NCI-H1092 treated with DMSO at 0.1 percent for 48 hours (cell line): ENCODE measurements at places on chromosomes 1 and 21.

DNA sequence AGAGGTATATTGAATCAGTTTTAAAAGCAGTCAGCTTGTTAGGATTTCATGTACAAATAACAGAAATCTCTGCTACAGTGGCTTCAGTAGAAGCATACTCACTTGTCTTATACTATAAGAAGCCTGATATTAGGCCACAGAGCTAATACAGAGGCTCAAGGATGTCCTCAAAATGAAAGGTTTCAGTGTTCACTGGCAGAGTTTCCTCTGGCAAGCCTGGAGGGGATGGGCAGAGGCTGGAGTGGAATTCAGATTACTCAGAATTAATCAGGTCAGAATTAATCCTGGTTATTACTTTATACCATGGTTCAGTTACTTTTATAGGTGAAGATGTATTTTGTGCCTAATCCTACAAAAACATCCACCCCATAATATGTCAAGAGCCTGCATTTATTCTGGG, 520.5 kb downstream of the USP25 start:
- DNase-seq, result no peak

GRCh38 chr1:199929556-199929955, 98.0 kb upstream of the NR5A2 start:
- DNase-seq, result no peak

- peak; percentile 40 for DNase-seq
Observed at GRCh38 chr1:35718492-35719336, at the start of gene C1orf216. Gene C1orf216, minus strand, starts transcription at chr1:35718884. Its CDS starts 2,563 bp downstream, at chr1:35716321.

- DNase-seq, result no peak
Observed at GRCh38 chr1:212218911-212219310, 66.3 kb upstream of the PPP2R5A start.

DNA sequence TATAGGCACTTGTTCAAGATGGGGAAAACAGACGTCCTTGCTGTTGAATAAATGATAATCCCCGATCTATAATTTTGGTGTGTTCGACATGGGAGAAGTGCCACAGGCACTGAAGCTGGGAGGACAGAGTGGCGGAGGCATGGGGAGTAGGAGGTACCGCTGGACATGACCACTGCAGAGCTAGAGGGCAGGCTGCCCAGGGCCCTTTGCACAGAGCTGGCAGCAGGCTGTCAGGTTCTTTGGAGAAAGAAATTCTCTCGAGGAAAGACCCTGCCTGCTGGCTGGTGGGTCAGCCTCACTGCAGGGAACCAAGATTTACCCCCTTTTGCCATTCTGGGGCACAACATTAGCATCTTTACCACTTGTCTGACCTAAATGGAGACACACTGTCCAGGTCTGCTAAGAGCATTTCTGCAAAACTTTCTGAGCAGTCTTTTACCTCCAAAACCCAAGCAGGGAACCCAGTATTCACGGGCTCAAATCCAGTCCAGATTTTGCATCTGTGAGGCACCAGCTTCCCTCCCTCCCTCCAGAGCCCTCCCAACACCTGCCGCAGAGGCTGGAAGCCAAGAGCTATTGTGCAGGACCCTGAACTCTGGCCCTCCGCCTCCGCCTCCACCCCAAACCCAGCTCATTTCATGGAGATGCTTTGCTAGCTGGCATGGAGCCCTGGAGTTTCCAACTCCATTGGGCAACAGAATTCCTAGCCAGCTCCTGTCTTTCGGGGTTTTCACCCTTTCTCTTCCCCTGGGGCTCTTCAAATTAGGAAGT, 142.3 kb downstream of the PLXNA2 start:
- DNase-seq, result peak; percentile 98

- DNase-seq, result no peak
Observed at GRCh38 chr1:162283657-162284056, 93.0 kb downstream of the SPATA46 start.

GRCh38 chr1:231515748-231516147, 12.7 kb upstream of the TSNAX start:
- DNase-seq, result no peak

DNA sequence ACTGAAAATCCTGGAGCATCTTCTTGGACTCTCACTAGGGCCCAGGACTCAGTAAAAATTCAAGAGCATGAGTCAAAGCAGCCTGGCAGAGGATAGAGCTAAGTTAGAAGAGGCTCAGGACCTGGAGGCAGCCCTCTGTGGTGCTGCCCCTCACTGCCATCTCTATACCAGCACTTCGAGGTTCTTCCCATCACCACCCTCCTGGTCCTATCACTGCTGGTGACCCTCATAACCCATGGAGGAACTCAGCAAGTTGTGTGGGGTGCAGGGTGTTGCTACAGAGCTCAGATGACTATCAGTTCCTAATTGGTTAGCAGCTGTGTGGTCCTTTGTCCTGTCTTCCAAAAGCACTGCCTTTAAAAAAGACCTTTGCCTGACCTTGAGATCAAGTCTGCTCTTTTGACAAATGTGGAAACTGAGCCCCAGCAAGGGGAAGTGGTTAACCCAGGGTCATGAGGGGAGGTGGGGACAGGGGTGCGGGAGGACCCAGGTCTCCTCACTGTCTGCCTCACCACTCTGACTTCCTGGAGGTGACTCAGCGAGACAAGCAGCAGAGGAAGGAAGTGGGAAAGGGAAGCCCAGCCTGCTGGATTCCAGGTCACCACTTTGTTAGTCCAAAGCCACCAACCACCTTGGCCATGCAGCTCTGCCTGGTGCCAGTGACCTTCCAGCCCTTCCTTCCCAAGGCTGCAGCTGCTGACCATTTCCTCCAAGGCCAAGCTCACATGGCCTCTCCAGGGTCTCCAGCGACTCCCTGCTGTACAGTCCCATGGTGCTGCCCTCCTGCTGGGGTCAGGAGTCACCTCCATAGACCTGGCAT, 199.4 kb upstream of the EDN2 start:
- no peak for DNase-seq

GRCh38 chr1:15352128-15352957, 57.3 kb upstream of the EFHD2 start:
- peak; percentile 49 for DNase-seq
